ENCODE measurements at places on chromosomes 11 and 22.
A peak's percentile ranks its signal among the peaks of the same experiment; 100 is the strongest.

- no peaks in the 10 kb centered on the region for H3K27me3 ChIP-seq
- H3K36me3 ChIP-seq = no peaks in the 10 kb centered on the region
- DNase-seq = no peak
- H3K4me1 ChIP-seq = no peaks in the 10 kb centered on the region
- H3K4me3 ChIP-seq = no peak overlapping the region
Observed at GRCh38 chr11:13328286-13328685, 50.7 kb downstream of the BMAL1 start.

- no peak overlapping the region for H3K27ac ChIP-seq
- no peak for DNase-seq
- H3K36me3 ChIP-seq = no peaks in the 10 kb centered on the region
- no peaks in the 10 kb centered on the region for H3K4me1 ChIP-seq
- H3K27me3 ChIP-seq = no peaks in the 10 kb centered on the region
- H3K4me3 ChIP-seq = no peak overlapping the region
Observed at GRCh38 chr11:134947556-134947955, 535.5 kb upstream of the B3GAT1 start.

DNA sequence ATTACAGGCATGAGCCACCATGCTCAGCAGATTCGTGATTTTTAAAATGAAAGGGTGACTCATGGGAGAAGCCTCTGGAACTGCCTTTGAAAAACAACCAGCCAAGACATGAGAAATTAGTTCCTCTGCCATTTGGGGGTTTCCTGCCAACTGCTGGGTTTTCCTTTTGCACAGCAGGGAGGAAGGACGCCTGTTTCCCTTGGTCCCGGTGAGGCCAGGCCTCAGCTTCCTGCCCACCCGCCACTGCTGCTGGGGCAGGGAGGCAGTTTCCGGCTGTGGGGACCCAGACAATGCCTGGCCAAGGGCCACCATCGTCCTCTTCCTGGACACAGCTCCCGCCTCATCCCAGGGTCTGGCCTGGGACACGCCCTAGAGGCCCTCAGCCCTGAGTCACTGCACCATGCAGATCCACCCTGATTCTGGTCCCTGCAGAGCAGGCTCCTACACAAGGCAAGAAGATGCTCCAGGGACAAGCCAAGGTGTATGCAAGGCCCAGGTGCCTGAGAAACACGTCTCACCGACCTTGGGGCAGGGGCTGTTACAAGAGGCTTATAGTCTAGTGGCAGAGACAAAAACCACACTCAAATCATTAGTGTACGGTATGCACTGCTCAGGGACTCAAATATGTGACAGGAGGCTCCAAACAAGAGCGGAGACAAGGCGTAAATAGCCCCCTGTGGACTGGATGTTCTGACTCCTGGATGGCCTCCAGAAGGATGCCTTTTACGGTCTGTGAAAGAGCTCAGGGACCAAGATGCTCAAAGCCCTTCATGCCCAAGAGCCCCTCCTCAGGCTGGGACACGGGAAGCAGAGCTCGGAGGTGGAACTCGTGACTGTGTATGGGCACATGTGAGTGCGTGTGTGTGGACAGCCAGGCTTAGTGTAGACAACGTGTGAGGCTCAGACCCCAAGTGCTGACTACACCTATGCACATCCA lies 10.0 kb downstream of the PPM1F start:
- H3K36me3 ChIP-seq = no peaks in the 10 kb centered on the region
- no peak overlapping the region for H3K4me3 ChIP-seq
- DNase-seq = no peak
- no peaks in the 10 kb centered on the region for H3K27me3 ChIP-seq

GRCh38 chr11:13030857-13031256 lies 21.7 kb downstream of the RASSF10 start:
- H3K27me3 ChIP-seq = no peaks in the 10 kb centered on the region
- DNase-seq = no peak
- no peak overlapping the region for H3K4me3 ChIP-seq

GRCh38 chr11:102733232-102733875 lies 8.6 kb upstream of the MMP8 start:
- H3K27me3 ChIP-seq = no peaks in the 10 kb centered on the region
- no peaks in the 10 kb centered on the region for H3K36me3 ChIP-seq
- no peak overlapping the region for H3K27ac ChIP-seq
- DNase-seq = peak; percentile 61
- no peaks in the 10 kb centered on the region for H3K4me1 ChIP-seq

DNA sequence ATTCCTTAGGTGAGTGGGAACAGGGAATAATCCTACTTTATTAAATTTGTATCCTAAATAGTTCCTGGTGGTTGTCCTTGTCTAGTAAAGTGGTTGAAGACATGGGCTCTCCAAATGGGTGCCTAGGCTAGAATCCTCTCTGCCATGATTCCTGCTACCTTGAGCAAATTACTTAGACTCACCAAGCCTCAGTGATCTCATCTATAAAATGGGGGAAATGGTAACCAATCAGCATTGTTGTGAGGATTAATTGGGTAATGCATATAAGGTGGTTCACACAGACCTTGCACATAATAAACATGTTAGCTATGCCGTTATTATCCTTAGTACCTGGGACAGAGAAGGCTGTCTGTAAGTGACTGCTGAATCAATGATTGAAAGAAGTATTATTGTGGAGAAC lies 109.9 kb downstream of the FAR1 start:
- no peak overlapping the region for H3K4me3 ChIP-seq
- H3K36me3 ChIP-seq = no peaks in the 10 kb centered on the region
- H3K4me1 ChIP-seq = no peaks in the 10 kb centered on the region
- H3K27me3 ChIP-seq = no peaks in the 10 kb centered on the region
- DNase-seq = no peak
- H3K27ac ChIP-seq = no peak overlapping the region

DNA sequence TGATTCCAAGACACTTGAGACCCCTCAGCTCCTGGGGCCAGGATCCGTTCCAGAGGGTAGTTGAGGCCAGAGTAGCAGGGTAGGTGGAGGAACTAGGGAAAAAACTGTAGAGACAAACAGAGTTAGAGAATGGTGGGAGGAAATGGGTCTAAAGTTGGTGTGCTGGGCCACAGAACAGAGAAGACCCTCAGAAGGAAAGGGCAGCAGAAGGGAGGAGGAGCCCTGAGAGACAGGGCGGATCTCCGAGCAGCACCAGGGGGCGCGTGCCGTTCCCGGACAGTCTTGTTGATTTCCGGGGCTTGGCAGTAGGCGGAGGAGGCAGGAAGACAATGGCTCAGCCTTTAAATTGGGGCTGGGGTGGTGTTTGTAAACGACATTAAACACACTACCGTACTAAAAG lies 2.4 kb upstream of the CECR2 start:
- H3K4me3 ChIP-seq = no peak overlapping the region
- H3K27ac ChIP-seq = no peak overlapping the region
- no peak for DNase-seq
- no peaks in the 10 kb centered on the region for H3K36me3 ChIP-seq
- no peaks in the 10 kb centered on the region for H3K4me1 ChIP-seq

- no peak overlapping the region for H3K27ac ChIP-seq
- no peak for DNase-seq
- peaks cover 82% of the 10 kb centered on the region for H3K27me3 ChIP-seq
- no peak overlapping the region for H3K4me3 ChIP-seq
Observed at GRCh38 chr22:19713245-19713644, 1.1 kb upstream of the SEPTIN5 start.

- no peak for DNase-seq
- H3K27ac ChIP-seq = no peak overlapping the region
- no peak overlapping the region for H3K4me3 ChIP-seq
- H3K36me3 ChIP-seq = no peaks in the 10 kb centered on the region
Observed at GRCh38 chr11:135004495-135004894, 592.5 kb upstream of the B3GAT1 start.
